ENCODE measurements at places on chromosomes 13 and 19. TPM values are rescaled to one million over a fixed set of nuclear protein-coding genes. Genes with fewer than 3 reads are reported as not detected.

The CGB8 gene
- not detected for total RNA-seq

The CASP14 gene
- not detected for total RNA-seq

The NTF4 gene
- total RNA-seq = not detected

The ADAMTSL5 gene
- total RNA-seq = 0.07 TPM

The SIGLEC9 gene
- total RNA-seq = not detected

The ZNF180 gene
- total RNA-seq = 9.7 TPM

DNA sequence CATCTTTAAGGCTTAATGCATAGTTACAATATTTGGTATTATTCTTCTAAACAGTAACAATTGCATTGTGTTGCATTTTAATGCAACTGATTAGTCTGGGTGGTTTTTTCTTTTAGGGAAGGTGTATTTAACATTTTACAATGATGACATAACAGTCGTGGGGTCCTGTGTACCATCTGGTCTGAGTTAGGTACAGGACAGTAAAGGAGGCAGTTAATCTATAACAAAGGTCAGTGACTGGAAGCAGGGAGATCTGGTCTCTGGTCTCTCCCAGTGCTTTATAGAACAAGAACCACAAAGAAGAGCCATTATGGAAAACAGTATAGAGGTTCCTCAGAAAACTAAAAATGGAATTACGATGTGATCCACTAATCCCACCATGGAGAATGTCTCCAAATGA is 2.7 kb upstream of the OR7G2 start:
- no peak for DNase-seq

- no peak for DNase-seq
Observed at GRCh38 chr19:3105641-3106508, 11.7 kb downstream of the GNA11 start.

GRCh38 chr19:55373306-55373992 is 3.2 kb upstream of the TMEM190 start:
- DNase-seq = no peak

DNA sequence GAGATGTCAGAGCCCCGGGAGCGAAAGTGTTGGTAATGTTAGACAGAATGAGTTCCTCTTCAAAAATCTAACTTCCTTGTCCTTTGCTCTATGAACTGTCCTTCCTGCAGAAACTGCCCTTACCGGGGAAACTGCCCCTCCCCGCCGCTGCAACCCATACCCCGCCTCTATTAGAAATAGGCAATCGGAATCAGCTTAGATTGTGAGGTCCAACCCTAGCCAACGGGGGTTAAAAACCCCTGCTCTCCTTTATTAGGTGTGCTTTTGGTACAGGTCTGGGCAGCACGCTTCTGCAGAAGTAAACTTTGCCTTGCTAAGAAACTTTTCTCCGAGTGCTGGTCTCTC is 11.5 kb upstream of the CAPNS1 start:
- DNase-seq = no peak

DNA sequence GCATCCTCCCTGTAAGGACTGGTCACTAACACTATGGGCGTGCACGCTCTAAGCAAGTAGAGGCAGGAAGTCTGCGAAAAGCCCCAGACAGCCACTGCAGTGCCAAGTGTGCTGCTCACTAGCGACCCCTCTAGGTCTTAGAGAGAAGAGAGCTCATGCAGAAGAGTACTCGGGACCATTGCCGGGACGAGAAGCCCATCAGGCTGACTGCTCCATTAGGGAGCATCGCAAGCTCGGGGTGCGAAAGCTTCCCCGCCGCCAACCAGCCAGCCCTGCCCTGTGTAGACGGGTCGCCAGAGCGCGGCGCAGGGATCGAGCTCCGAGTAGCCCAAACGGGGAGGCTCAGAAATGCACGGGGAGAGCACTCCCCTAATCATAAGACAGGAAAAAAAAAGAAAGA is 16.6 kb downstream of the POU4F1 start:
- no peak for DNase-seq

- DNase-seq = no peak
Observed at GRCh38 chr19:46656541-46656940, 4.4 kb downstream of the DACT3 start.

DNA sequence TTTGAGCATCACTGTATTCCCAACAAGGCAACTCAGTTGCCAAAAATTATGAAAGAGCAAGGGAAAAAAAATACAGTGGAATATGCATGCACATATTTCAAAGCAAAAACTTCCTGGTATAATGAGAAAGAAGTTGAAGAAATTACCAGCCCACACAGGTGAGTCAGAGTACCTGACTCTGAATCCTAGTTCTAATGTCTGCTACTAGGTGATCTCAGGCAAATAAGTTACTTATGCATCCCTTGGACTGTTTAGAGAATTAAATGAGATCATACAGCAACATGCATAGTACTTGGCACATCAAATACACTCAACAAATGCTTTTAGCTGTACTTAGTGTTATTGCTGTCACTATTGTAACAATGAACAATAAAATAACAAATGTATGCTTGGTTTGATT is 144.9 kb downstream of the MIPEP start:
- no peak for DNase-seq

GRCh38 chr19:2494084-2494446 is 18.1 kb downstream of the GADD45B start:
- no peak for DNase-seq

DNA sequence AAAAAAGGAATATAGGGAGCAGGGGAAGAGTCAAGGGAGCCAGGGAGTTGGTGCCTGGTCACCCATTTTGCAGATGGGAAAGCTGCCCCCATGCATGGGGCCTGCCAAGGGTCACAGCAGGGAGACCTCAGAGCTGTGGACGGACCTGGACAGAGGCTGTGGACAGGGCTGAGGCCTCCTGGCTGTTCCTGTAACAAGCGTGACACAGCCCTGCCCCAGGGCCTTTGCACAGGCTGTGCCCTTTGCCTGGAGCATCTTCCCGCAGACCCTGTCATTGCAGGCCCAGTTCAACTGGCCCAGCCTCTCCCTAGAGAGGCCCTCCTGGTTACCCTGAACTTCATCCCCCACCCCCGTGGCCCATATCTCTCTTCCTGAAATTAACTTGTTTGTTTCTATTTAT is 6.4 kb downstream of the TNFAIP8L1 start:
- no peak for DNase-seq

- DNase-seq = no peak
Observed at GRCh38 chr19:45972947-45973540, 621 bp downstream of the NOVA2 start.

DNA sequence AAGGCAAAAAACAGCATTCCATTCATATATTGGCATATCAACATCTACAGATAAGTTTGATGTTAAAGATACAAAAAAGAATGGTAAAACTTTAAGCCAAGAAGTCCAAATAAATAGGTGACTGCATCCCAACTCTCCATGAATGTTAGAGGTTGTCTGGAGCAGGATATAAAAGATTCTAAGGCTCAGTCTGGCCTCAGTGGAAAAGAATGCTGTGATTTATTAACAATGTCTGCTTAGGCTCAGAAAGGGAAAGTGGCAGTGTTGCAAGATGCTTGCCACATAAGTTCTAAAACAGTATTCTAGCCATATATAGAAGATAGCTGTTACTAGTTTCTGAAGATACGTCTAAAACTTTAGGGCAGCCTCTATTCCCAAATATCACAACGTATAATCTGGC is 179.8 kb upstream of the NBEA start:
- no peak for DNase-seq

- DNase-seq = no peak
Observed at GRCh38 chr19:41350735-41351338, 2.9 kb downstream of the TGFB1 start.

- DNase-seq = no peak
Observed at GRCh38 chr19:15616183-15616582, 1.2 kb downstream of the CYP4F8 start.

All from pulmonary artery endothelial cell (primary cell).